ENCODE measurements at places on chromosomes 5 and 9. TPM values are rescaled to one million over a fixed set of nuclear protein-coding genes. Genes with fewer than 3 reads are reported as not detected.

DDX4 gene
- not detected for total RNA-seq

CDC20B gene
- total RNA-seq, result not detected

GPRIN1 gene
- total RNA-seq, result 2.4 TPM

SCGB3A1 gene
- total RNA-seq, result not detected

ANKRD31 gene
- total RNA-seq, result 0.16 TPM

RANBP3L gene
- 2.8 TPM for total RNA-seq

LECT2 gene
- not detected for total RNA-seq

Measured in mucosa of descending colon (tissue), 3 donors.